ENCODE measurements at places on chromosomes 1 and 21.

DNA sequence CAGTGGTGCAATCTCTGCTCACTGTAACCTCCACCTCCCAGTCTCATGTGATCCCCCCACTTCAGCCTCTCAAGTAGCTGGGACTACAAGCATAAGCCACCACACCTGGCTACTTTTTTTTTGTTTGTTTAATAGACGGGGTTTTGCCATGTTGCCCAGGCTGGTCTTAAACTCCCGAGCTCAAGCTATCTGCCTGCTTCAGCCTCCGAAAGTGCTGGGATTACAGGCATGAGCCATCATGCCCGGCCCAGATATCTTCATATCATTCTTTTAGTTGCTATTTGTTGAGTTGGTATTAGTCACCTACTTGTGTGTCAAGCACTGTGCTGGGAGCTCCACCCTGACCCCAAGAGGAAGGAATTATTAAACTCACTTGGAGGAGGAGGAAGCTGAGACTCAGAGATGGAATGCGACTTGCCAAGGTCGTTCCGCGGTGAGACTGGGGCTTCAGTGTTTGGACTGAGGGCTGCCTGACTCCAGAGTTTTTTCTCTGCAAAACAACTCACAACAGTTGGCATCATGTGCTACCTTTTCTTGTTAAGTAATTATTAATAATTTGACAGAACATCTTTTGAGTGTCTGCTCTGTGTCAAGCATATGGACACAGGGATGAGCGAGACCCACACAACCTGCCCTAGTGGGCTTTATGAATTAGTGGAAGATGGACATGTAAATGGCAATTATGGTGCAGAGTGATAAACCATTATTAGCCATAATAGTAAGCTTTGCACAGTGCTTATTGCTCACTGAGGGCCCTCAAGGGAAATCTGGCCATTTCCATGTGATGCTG lies 132.0 kb downstream of the FOXD2 start:
- DNase-seq, result peak; percentile 77

DNA sequence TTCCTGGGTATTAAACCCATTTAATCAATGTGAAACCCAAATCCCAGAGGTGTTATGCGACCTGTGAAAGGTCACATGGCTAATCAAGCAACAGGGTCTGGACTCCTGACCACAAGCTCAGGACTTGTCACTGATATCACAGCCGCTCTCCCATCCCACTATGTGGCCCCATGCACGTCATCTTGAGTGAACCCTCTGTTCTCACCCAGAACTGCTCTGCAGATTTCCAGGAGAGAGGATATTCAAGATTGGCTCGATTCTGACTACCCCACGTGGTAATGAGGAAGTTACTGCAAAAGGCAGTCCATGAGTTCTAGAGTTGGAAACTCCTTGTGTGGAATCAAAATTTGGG lies 173.5 kb upstream of the ETV3 start:
- DNase-seq, result no peak

- DNase-seq, result no peak
Observed at GRCh38 chr1:8473121-8473875, 155.4 kb downstream of the SLC45A1 start.

DNA sequence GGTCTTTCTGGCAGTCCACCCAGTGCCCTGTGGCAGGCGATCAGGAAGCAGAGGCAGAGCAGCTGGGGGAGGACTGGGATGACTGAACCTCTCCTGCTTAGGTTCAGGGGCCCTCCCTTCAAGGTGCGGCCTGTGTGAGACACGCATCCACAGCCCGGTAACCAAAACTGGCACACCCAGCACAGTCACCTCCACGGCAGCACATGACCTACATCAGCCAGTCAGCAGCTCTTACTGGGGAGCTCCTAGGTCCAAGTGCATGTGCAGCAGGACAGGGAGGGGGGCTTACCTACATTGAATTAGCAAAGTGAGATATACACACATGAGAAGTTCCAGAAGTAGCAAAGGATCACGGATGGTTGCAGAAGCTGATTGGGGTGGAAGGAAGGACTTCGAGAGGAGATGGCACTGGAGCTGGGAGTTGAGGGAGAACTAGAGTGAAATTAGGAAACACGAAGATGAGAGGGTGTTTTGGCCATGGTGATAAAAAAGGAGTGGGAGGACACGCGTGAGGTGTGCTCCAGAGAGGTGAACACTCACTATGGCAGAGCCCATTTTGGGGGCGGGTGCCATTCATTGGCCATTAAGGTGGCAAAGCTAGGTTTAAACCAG lies 51.4 kb upstream of the IRF2BP2 start:
- no peak for DNase-seq

DNA sequence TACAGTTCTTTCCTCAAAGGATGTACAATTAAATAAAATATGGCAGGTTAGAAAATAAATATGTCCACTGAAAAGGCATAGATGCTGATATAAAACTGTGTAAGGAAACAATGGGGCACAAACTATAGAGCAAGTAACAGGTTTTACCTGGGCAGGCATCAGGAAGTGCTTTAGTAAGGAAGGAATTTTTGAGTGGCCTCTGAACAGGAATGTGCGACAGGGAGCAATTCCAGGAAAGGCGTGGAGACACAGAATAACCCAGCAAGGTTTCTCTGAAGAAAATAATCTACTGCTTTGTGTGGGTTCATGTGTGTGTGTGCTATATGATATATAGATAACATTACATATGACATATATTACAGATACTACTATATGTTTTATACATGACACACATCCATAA lies 128.4 kb downstream of the RGS21 start:
- DNase-seq, result no peak

DNA sequence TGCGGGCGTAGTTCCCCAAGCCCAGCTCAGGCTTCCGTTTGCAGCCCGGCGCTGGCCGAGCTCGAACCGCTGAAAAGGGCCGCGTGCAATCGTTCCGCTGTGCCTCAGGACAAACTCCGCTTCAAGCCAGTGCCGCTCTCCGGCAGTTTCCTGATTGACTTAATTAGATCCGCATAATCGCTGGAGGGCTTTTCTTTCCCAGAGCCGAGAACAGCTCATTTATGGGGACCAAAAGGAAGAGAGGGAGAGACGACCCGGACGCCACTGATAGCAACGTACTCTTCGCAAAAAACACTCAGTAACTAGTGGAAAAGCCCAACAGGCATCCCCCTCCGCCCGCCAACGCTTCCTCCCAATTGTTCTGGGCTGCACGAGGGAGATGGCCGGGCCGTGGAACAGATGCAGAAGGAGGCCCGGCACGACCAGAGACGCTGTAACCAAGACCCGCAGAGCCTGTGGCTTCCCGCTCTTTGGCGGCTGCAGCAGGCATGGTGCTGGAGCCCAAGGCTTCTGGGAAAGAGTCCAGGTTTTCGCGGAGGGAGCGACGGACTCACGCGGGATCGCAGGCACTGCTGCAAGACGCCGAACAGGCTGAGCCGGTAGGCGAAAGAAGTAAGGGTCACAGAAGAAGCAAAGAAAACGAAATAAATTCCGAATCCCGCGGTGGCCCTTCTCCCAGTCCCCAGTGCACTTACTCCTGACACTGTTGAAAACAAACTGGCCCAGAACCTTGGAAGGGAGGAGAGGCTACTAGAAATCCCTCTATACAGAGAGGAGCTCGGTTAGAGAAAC lies 3.6 kb upstream of the FOXD2 start:
- DNase-seq, result peak; percentile 76

GRCh38 chr1:168706391-168706992 lies 22.5 kb downstream of the DPT start:
- DNase-seq, result no peak

GRCh38 chr1:25691211-25691610 lies 74.6 kb downstream of the MAN1C1 start:
- no peak for DNase-seq

DNA sequence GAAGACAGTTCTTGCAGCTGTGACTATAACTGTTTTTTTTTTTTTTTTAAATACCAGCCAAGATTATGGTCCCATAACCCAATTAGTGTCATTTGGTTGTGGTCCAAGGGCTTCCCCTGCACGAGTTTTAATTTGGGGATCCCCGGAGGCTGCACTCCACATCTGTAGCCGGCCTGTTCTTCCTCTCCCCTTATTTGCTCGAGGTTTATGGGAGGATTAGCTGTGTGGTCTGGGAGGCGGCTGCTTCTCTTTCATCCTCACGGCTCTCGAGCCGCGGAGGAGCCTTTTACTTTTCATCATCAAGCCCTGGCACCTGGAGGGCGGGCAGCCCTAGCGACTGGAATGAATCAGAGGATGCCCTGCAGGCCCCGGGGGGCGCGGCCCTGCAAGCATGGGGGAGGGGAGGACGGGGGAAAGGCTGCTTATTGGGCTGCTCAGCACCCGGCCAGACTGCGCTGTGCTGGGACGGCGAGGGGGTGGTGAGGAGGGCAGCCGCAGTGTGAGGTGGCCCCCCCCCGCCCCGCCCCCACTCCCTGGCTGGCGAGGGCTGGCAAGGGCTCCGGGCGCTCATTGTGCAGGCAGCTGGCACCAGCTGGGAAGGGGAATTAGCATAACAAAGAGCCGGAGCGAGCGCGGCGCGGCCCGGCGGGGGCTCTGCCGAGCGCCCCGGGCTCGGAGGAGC lies 18.5 kb downstream of the SERTAD4 start:
- DNase-seq, result peak; percentile 77

DNA sequence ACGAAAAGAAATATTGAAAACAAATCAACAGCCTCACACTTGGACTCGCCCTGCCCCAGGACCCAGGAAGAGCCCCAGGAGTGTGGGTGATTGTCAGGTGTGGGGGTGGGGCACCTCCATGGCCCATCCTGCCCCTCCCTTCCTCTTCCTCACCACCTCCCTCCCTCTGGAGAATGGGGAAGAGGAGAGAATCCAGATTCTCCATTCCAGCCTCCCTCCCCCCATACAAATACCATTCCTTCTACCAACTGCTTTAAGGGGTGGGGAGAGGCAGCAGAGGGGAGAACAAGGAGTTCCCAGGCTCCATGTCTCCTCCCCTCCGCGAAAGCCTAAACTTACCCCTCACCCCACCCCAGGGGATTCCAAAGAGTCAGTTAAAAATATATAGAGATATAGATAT lies 36.7 kb downstream of the MEF2D start:
- DNase-seq, result no peak

GRCh38 chr1:236280438-236281197 lies 1.1 kb downstream of the ERO1B start:
- DNase-seq, result no peak

DNA sequence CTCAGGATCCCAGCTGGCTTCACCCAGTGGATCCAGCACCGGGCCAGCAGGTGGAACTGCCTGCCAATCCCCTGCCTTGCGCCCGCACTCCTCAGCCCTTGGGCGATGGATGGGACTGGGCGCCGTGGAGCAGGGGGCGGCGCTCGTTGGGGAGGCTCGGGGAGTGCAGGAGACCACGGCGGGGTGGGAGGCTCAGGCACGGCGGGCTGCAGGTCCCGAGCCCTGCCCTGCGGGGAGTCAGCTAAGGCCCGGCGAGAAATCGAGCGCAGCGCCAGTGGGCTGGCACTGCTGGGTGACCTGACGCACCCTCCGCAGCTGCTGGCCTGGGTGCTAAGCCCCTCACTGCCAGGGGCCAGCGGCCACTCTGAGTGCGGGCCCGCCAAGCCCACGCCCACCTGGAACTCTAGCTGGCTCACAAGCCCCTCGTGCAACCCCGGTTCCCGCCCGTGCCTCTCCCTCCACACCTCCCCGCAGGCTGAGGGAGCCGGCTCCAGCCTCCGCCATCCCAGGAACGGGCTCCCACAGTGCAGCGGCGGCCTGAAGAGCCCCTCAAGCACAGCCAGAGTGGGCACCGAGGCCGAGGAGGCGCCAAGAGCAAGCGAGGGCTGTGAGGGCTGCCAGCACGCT lies 31.1 kb downstream of the NRDC start:
- DNase-seq, result no peak

GRCh38 chr1:61579802-61580201 lies 145.1 kb downstream of the TM2D1 start:
- no peak for DNase-seq

DNA sequence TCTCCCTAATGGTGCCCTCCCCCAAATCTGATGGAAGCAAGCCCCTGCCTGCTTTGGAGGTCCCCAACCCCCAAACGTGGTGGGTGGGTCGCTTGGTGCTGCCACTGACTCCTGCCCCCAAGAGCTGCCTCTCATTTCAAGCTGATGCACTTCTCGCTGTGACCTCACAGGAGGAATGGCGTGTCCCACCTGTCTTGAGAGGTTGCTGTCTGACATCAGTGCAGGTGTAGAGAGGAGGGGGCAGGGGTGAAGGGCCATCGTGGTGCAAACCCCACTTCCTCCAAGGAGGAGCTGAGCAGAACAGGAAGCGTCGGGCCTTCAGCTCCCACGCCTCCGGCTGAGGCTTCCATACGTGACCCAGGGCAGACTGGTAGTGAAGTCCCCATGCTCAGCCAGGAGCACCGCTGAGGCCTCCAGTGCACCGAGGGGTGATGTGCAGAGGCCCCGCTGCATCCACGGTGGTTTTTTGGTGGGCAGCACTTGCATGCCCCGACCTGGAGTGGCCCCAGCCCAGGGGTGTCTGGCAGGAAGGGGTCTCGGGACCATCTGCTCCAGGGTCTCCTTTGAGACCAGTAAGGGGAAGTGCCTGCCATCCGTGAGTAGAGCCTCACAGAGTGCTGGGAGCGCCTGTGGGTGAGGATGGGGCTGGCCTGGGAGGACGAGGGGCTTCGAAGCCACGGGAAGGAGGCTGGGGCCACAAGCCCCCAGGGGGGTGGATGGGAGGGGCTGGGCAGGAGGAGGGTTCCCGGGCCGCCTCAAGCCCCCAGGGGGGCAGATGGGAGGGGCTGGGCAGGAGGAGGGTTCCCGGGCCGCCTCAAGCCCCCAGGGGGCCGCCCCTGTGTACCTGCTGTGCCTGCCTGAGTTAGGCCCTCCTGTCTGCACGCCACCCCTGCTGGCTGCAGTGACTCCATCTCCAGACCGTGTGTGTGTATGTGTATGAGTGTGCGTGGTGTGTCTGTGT lies 39.8 kb downstream of the WDR4 start:
- DNase-seq, result peak; percentile 59

DNA sequence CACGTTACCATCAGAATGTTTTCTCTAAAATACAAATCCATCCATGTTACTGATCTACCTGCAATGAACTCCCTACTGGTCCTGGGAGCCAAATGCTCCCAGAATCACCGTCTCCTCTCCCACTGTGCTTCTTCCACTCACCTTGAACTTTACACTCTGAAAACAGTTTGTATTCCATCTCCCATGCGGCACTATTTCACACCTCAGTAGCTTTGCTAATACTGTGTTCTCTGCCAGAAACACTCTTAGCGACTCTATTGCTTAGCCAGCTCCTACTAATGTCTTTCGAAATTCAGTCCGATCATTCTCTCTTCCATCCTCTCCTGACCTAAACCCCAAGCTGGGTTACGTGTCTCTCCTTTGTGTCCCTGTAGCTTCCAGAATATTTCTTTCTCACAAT lies 284.4 kb upstream of the DUSP10 start:
- DNase-seq, result no peak

DNA sequence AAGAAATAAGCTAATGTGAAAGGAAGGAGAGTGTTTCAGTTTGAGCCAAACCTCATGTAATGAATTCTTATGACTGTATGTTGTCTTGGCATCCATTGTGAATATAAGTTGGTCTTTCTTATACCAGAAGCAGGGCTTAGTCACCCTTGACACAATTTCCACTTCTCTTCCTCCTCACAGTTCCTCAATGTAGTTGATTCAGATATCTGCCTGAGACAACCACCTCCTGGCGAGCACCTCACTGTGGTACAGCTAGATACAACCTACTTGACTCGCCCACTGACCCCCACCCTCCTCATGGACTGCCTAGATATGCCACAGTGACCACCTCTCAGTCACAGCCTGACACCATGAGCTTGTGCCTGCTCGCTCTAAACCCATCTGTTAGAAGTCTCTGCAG lies 45.6 kb downstream of the KYAT3 start:
- DNase-seq, result no peak

- DNase-seq, result no peak
Observed at GRCh38 chr1:82598337-82598736, 797.6 kb downstream of the ADGRL2 start.

GRCh38 chr1:188462837-188463236 lies 1634.1 kb downstream of the PLA2G4A start:
- DNase-seq, result no peak

GRCh38 chr21:34075760-34076660 lies 2.6 kb downstream of the MRPS6 start:
- DNase-seq, result no peak
